ENCODE measurements at places on chromosomes 6 and 20.
A peak's percentile ranks its signal among the peaks of the same experiment; 100 is the strongest.

- DNase-seq: no peak
These were observed 428.8 kb upstream of the ID4 start for GRCh38 chr6:19408331-19408730.

- DNase-seq: peak; percentile 69
These were observed 9.1 kb downstream of the BCL2L1 start for GRCh38 chr20:31713312-31714273.

GRCh38 chr20:62762376-62762775 lies 33.9 kb upstream of the MRGBP start:
- no peak for DNase-seq

DNA sequence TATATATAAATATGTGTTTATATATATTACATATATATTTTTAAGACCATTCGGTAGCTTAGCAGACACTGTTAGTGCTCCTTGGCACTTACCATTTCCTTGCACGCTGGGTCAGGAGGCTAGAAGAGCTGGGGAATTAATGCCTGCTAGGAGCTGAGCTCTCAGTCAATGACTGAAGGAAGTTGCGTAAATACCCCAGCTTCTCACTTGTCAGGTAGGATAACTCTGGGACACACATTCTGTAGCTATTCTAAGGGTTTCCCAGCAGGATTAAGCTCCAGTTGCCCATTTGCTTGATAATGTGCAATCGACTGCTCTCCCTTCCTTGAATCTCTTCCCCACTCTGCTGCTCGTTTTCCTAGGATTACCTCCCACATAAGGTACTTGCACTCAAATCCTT lies 15.7 kb upstream of the DNAAF9 start:
- DNase-seq: no peak

DNA sequence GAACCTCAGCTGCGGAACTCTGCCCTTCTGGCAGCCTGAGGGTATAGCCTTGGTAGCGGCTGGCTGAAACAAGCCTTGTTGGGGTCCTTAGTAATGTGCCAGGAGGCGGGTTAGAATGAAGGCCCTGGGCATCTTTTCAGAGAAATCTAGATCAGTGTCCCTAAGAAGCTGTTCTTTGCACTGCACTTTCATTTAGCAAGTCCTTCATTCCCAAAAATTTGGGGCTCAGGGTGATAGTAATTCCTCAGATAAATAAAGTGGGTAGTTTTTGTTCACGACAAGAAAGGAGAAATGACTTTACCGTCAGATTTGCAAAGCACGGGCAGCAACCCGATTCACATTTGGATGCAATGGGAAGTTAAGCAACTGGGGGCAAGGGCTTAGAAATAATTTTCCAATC lies 3.2 kb downstream of the INSM1 start:
- DNase-seq: no peak

DNA sequence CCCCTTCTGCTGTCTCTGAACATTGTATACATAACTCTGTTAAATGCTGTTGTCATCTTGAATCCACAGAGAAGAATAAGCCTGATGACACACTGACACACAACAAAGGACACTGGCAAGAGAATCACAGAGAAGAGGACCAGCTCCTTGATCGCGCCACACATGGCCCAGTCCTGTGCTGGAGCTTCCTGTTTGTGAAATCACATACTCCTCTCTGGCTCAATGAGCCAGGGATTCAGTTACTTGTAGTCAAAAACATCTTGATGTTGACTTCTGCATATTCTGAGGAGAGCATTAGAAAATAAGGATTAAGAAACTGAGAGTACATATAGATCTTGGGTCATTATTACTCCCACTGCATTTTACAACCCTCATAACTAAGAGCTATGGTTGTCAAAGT lies 100.1 kb downstream of the EPB41L2 start:
- DNase-seq: no peak

GRCh38 chr20:13298692-13299373 lies 77.8 kb downstream of the ISM1 start:
- DNase-seq: no peak

- no peak for DNase-seq
These were observed 1.8 kb downstream of the ZBTB12 start for GRCh38 chr6:31899882-31900722.

DNA sequence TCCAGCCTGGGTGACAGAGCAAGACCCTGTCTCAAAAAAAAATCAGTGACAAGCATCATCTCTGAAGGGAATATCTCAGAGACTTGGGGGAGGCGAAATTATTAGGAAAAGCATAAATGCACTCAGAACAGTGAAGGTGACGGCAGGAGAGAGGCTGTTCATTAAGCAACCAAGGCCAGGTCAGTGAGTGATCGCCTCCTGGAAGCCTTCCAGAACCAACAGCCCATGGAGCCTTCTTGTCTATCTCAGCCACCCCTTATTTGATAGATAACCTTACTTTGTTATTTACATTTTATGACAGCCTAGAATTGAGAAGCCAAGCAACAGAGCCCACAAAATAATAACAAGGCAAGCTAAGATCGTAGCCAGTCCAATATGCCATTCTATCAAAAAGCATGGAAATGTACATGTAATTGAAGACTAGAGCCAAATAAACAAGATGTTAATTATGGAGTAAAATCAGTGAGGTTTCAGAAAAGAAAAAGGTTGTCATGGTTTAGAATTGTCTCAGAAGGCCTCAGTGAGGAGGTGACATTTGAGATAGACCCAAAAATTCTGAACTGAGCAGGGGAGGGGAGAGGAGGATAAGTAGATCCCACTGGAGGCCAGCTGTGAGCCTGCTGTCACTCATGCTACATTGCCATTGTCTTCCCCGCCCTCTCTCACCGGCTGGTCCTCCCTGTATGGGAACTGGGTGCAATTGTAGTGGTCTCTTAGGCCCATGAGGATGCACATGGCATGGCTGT lies 17.8 kb downstream of the BNIP5 start:
- no peak for DNase-seq

DNA sequence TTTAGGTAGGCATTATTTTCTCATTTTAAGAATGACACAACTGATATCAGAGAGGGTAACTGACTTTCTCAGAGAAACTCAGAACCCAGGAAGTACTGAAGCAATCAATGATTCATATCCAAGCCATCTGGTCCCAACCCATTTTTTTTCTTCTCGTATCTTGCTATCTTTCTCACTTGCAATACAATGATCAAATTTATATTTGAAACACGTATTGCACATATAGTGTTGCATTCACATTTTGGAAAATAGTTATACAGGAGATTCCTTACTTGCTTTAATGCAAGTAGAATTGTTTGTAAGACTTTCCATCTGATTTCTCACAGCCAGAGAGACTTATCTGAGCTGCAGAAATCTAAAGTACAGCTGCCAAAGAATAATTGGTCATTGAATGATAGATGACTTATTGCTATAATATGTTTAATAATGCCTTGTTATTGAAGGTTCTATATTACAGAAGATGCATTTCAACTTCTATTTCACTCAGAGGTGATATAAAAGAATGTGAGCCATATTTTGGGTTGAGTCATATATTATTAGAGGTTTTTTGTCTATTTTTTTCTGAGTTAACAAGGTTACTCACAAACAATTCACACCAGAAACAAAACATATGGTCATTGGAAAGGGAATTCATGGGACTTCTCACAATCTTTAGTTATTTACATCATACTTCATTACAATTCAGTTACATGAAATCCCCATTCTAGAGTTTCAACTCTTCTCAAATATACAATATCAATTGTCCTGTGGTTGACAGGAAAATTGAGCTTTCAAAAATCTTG lies 337.5 kb upstream of the CITED2 start:
- no peak for DNase-seq
